ENCODE measurements at places on chromosomes 6 and 20.

DNA sequence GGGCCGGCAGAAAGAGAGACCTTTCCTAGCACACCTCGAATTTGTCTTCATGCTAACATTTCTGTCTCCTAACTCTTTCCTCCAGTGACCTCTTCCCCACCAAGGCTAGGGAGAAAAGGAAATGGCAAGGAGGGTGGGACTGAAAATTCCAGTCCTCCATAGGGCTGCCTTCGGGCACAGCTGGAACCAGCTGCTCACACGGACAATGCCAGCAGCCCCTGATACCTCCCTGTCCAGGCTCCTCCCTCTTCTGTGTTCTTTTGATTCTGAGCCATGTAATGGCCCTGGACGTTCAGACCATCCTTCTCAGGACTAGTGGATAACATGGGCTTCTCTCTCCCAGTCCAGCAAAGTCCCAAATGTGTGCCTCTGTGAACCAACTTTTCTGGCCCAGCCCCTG, 29.1 kb upstream of the PHACTR3 start:
- no peak for DNase-seq

GRCh38 chr6:39041072-39041471, 7.5 kb upstream of the GLP1R start:
- DNase-seq: no peak

DNA sequence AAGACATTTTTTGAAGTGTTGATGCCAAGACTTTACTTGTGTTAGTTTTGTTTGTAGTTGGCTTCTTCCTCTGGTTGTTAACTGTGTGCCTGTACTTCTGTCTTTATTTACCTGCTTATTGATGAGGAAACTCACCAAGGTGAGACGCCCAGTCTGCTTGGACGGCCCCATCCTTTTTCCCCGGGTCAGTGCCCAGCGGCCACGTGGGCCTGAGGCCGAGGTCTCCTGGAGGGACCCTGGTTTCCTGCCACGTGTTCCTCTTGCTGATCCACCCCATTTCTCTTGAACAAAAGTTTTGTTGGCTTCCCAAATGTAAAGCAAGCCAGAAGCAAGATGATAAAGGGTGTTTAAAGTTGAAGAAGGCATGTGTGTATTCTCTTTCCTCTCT, 24.8 kb downstream of the DUSP22 start:
- no peak for DNase-seq

DNA sequence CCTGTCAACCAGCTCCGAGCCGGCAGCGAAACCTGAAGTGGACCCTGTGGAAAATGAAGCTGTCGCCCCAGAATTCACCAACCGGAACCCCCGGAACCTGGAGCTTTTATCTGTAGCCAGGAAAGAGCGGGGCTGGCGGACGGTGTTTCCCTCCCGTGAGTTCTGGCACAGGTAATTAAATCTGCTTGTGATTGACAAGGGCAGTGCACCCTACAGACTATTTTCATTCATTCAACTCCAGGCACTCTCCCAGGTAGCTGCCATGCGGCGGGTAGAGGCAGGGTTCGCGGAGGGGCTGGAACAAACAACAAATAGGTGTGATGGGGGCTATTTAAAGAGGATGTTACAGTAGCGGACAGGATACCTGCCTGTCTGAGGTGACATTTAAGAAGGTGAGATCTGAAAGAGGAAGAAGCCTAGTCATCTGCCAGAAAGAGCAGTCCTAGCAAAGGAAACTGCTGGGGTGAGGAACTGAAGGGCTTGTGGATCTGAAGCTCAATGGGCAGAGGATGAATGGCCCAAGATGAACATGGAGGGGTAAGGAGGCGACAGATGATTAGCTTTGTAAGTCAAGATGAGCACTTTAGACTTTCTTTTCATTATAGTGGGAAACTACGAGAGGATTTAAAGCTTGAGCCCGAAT, 810 bp downstream of the MRPL18 start:
- no peak for DNase-seq

DNA sequence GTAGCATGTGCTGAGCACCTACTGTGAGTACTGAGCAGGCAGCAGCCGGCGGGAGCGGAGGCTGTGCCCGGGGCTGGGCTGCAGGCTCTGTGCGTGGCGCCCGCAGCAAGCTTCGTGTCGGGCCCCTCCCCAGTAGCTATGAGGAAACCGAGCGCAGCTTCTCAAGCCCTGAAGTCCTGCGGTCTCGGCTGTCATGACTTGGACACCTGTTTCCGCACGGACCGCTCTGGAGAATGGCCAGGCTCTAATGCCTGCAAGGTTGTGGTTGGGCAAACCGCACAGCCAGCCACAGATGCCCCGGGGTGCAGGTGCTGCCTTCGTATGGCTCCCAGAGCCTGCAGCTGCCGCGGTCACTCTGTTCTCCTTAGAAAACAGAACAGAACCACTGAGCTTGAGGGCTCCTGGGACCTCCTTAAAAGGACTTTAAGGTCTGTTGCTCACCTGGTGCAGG, 33.7 kb downstream of the PYGB start:
- DNase-seq: no peak

- no peak for DNase-seq
Observed at GRCh38 chr20:14986656-14987055, 649.2 kb upstream of the FLRT3 start.

DNA sequence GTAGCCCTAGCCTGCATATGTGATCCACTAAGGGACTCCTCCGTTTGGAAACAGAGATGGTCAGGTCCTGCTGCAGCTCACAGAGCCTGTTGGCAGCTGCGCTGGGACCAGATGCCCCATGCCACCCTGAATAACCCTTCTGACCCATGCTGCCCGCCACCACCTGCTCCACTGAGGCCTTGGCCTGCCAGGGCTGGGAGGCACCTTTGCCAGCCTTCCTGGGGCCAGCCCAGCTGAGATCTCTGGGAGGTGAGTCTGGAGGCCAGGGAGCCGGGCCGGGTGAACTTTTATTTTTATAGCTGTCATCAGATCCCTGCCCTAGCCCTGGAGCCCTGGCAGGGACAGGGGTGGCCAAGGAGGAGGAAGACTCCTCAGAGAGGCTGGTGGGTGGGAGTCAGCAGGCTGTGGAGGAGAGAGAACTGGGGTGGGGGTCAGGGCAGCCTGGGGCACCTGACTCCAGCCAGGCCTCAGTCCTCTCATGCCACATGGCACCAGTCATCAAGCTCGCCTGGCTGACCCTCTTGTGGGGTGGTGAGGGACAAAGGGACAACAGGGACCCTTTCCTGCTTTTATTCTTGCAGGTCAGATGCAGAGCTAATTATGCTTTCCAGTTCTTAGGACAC, 10.0 kb downstream of the CEBPB start:
- DNase-seq: no peak

DNA sequence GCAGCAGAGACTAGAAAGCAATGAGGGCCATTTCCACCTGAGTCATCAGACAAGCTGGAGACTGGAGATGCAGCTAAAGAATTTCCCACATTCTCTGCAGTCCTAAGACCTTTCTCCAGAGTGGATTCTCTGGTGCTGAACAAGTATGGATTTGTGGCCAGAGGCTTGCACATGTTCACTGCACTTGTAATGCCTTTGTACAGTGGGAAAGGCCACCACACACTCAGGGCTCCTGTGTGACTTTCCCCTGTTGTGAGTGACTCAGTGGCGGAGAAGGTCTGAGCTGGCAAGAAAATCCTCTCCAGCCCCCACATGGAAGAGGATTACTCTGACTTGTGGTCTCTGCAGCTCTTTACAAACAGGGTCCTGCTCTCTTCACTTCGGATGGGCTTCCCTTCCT, 192.3 kb downstream of the C6orf118 start:
- DNase-seq: no peak

- DNase-seq: no peak
Observed at GRCh38 chr6:134026597-134026996, 25.8 kb downstream of the SLC2A12 start.

DNA sequence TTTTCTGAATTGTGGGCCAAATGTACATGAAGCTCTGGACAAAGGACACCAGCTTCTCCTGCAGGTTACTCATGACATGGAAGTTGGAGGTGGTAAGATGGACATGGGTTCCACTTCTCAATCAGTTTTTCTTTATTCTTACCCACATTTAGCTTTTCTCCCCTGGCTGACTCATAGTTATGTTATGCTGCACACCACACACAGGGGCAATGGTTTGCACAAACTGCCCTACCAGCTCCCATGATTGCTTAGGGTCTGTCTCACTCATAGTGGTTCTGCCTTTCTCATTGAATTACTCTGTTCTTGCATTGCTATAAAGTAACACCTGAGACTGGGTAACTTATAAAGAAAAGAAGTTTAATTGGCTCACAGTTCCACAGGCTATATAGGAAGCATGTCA, 4.5 kb upstream of the CD109 start:
- no peak for DNase-seq

DNA sequence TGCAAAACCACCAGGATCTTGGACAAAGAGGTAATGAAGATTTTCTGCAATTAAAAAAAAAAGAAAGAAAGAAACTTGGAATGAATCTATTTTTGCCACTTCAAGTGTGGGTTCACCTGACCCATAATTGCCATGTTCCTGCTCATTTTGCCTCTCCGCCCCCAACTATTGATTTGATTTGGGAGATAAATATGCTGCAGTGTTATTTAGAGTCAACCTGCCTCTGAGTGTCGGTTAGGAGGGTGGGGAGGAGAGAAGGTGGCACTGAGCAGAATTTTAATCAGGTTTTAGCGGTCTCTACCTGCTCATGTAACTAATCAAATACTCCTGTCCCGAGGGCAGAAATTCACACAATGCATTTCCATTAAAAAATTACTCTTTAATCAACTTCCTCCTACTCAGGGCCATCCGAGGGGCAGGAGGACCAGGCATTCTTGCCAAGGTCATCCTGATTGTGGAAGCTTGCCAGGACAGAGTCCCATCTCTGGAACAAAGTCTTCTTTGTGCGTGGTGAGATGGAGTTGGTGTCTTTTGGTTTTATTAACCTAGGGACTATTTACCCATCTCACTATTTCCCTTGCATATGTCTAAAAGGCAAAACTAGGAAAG, 300.1 kb downstream of the CDH26 start:
- no peak for DNase-seq

- no peak for DNase-seq
Observed at GRCh38 chr6:137200288-137200687, 18.9 kb downstream of the IFNGR1 start.

DNA sequence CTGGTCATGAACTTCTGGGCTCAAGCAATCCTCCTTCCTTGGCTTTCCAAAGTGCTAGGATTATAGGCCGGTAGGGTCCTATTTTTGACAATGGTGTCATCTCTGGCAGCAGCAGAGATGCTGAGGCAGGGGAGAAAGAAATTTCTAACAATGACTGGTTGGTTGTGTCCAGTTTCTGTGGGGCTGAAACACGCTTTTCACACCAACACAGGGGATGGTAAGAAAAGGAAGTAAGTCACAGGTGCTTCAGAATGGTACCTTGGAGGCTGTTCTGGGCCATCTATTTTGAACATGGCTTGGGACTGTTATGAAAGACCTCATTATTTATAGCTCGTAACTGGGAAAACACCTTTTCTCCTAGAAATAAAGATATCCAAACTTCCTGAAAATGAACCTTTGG, 72.6 kb downstream of the GJA10 start:
- DNase-seq: no peak

- DNase-seq: no peak
Observed at GRCh38 chr6:158037771-158038170, 56.1 kb downstream of the SYNJ2 start.

DNA sequence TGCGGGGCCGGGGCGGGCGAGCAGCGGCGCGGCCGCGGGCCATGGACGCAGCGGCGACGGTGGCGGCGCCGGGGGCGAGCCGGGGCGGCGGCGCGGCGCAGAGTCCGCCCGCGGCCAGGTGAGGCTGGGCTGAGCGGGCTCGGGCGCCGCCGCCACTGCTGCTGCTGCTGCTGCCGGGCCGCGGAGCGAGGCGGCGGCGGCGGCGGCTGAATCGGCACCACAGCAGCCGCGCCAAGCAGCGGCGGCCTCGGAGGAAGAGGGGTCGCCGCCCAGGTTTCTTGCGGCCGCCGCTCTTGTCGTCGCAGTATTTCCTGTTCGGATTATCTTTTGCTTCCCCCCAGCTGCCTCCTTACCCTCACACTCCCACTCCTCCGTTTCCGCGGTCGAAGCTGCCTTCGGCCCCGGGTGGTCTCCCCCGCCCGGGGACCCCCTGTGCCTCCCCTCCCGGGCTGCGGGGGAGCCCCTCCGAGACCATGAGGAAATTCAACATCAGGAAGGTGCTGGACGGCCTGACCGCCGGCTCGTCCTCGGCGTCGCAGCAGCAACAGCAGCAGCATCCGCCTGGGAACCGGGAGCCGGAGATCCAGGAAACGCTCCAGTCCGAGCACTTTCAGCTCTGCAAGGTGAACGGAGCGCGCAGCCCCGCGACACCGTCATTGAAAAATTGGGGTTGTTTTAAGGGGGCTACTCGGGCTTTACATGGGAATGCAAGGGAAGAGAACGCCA, at the start of gene STXBP5:
Gene STXBP5 (plus strand): TSS at position 358 of the 726 bp plus-strand sequence. CDS start 116 bp downstream, at position 474.
- peak; percentile 19 for DNase-seq

GRCh38 chr20:2217857-2218539, 77.8 kb upstream of the TGM3 start:
- DNase-seq: peak; percentile 3

DNA sequence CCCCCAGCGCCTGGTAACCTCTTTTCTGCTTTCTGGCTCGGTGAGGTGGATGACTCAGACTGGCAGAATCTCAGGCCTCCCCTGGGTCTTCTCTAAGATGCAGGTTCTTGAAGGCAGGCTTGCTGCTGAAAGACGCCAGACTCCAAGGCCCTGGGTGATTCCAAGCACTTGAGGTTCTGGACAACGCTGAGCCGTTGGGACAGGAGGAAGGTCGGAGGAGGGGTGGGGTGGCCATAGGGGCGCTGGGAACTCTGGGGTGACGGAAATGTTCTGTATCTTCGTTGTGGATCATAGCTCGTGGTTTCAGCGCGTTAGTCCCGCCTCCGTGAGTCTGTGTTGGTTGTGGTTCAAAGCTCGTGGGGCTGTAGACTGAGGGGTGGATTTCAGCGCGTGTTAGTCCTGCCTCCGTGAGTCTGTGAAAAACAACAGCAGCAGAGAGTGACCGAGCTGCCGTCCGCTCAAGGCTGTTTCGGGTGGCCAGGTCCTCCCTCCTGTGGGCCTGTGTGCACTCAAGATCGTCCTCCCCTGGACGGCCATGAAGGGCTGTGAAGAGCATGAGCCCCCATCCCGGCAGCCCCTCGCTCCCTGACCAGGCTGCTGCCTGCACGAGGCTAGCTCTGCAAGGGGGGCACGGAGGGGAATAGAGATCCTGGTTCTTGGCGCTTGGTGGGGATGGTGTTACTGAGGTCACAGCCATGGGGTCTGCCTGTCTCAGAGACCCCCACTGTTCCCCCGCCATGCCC, 7.7 kb downstream of the NTSR1 start:
- no peak for DNase-seq

DNA sequence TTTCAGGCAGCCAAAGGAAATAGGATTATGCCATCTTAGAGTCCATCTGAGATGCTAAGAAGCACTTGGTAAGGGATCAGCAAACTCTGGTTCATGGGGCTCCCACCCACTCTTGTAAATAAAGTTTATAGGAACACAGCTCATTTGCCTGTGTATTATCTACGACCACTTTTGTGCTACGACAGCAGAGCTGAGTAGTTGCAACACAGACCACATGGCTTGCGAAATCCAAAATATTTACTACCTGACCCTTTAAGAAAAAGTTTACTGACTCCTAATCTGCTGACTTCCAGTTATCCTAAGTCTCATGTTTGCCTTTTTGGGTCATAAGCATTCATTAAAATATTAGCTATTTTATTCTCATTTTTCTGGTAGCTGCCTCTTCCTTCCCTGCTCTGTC, 859.0 kb downstream of the QKI start:
- DNase-seq: no peak

Measured in stimulated activated CD4-positive, alpha-beta T cell treated with anti-CD3 and anti-CD28 coated beads, Interleukin-4, amount 100 ng/mL, for 48 hours (primary cell).